ENCODE measurements at places on chromosomes 7 and 10.

- no peak for DNase-seq
Observed at GRCh38 chr10:92408017-92408361, 117.0 kb downstream of the MARCHF5 start.

GRCh38 chr7:50988988-50989387, 206.3 kb upstream of the GRB10 start:
- no peak for DNase-seq

GRCh38 chr7:90507692-90508091, 38.3 kb downstream of the PTTG1IP2 start:
- DNase-seq, result no peak

GRCh38 chr7:28531291-28531690, 119.0 kb downstream of the CREB5 start:
- DNase-seq, result no peak

- no peak for DNase-seq
Observed at GRCh38 chr10:100746784-100747455, 1.5 kb downstream of the PAX2 start.

DNA sequence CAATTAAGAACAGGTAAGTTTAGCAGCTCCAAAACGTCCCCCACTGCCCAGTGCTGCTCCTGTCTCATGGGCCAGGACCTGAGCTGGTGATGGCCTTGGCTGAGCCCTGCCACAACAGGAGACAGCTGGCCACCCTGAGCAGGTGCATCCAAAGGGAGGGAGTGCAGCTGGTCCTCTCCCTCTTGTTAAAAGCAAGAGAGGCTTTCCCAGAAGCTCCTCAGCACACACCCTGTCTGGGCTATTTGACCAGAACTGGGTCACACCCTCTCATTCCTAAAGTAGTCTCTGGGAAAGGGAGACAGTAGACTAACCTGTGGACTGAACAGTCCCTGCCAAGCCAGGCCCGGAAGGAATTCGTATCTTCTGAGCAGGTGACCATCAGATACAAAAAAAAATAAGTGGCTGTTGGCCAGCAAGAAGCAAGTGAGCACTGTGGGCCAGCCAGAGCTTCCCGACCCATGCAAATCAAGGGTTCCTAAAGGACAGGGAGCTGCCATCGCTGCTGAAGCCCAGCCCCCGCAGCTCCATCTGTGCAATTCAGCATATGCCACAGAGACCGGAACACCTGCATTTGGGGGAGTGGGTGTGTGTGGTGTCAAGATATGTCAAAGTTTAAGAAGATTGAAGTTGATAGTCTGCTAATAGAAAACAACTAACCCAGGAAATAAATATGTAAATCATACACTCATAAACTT, 2.1 kb upstream of the TMEM72 start:
- no peak for DNase-seq

GRCh38 chr7:27442455-27442854, 199.9 kb downstream of the EVX1 start:
- no peak for DNase-seq
